ENCODE measurements at places on chromosomes 7 and 10.

GRCh38 chr10:113515601-113516000, 37.3 kb upstream of the HABP2 start:
- no peaks in the 10 kb centered on the region for H3K4me1 ChIP-seq
- no peaks in the 10 kb centered on the region for H3K36me3 ChIP-seq
- no peak overlapping the region for H3K27ac ChIP-seq
- no peak overlapping the region for H3K4me3 ChIP-seq
- DNase-seq = no peak

GRCh38 chr10:10816447-10816846, 201.2 kb upstream of the CELF2 start:
- no peak overlapping the region for H3K4me3 ChIP-seq
- no peaks in the 10 kb centered on the region for H3K27me3 ChIP-seq
- H3K27ac ChIP-seq = no peak overlapping the region
- no peaks in the 10 kb centered on the region for H3K36me3 ChIP-seq
- no peaks in the 10 kb centered on the region for H3K4me1 ChIP-seq

GRCh38 chr10:89659143-89660131, 14.4 kb upstream of the PANK1 start:
- H3K36me3 ChIP-seq = no peaks in the 10 kb centered on the region
- H3K27ac ChIP-seq = no peak overlapping the region
- no peak overlapping the region for H3K4me3 ChIP-seq
- DNase-seq = no peak
- H3K4me1 ChIP-seq = no peaks in the 10 kb centered on the region

DNA sequence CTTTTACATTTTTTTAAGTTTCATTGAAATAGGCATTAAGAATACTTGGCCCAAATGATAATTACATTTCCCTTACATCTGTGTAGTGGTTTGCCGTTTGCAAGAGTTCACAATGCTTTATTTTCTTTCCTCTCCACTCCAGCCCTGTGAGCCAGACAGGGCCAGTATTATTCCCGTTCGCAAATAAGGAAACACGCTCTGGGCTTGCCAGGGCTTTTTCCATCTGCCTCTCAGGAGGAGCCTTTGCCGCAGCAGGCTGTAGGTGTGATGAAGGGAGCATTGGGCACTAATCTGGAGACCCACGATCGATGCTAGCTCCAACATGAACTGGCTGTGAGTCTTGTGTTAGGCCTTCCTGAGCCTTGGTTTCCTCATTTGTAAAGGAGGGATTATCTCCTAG, 154.4 kb downstream of the GALNT17 start:
- no peaks in the 10 kb centered on the region for H3K4me1 ChIP-seq
- H3K27me3 ChIP-seq = no peaks in the 10 kb centered on the region
- DNase-seq = peak; percentile 35

- no peaks in the 10 kb centered on the region for H3K27me3 ChIP-seq
- H3K27ac ChIP-seq = no peak overlapping the region
- no peaks in the 10 kb centered on the region for H3K36me3 ChIP-seq
These were observed 56.0 kb upstream of the MACROH2A2 start for GRCh38 chr10:69996611-69997010.

DNA sequence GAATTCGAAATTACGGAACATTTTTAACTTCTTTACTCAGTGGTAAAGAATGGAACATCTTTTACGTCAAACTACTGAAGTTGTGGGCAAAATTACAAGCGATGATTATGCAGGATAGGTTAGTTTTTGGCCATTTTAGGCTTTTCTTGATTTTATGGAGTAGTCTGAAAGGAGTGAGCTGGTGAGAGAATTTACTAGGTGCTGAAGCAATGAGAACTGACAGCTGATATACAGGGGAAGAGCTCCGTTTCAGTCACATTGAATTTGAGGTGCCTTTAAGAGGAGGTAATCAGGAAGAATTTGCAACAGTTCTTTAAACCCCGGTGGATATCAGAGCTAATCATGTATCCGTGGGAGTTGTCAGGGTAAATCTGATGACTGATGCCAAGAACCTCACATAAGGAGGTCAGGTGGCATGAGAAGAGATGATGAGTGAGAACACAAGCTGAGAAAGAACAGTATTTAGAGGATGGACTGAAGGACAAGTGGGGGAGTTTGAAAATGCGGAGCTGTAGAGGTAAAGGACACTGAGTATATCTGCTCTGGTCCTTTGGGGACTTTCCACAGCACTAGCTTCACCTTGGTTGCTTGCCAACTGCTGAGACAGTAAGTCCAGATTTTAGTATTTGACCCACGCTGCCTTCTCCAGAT, 104.3 kb downstream of the AHR start:
- DNase-seq = no peak
- H3K36me3 ChIP-seq = no peaks in the 10 kb centered on the region
- H3K27me3 ChIP-seq = no peaks in the 10 kb centered on the region
- H3K4me1 ChIP-seq = no peaks in the 10 kb centered on the region
- H3K27ac ChIP-seq = no peak overlapping the region

DNA sequence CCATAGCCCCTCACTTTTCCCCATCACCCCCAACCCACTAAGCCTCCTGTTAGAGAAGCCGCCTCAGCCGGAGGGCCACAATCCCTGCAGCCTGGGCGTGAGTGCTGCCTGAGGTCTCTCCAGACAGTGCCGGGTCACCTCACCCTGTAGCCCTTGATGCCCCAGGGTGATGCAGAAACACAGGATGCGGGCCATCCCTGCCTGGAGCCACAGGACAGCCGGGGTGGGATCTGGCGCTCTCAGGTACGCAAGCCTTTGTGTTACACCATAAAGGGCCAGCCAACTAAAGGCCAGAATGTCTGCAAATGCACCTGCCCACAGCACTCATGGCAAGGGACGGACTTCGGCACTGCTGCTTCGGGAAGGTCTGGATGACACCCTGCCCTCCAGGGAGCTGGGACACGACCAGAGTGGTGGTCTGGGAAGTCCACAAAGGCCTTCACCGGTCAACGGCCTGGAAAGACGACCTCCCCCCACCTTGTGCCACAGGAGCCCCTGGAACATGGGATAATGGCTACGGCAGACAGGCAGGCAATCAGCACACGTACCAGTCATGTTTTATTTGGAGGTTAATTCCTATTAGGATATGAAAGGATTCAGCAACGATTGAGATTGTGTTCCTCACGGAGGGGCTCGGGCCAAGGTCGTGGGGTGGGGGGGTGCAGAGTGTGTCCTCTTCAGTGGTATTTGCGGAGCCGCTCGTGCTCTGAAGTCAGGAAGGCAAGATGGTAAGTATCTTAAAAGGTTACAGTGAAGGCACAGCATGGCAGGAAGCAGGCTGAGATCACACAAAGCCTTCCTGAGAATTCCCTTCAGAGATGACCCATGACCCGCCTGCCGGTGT, 8.1 kb downstream of the ATP5MF start:
- H3K27me3 ChIP-seq = no peaks in the 10 kb centered on the region
- H3K4me1 ChIP-seq = peaks cover 23% of the 10 kb centered on the region
- H3K4me3 ChIP-seq = no peak overlapping the region
- H3K36me3 ChIP-seq = peaks cover 93% of the 10 kb centered on the region

- peaks cover 27% of the 10 kb centered on the region for H3K4me1 ChIP-seq
- no peak for DNase-seq
- peak overlapping the region; percentile 74 for H3K27ac ChIP-seq
These were observed 2.2 kb upstream of the LOXL4 start for GRCh38 chr10:98270073-98270740.

- no peak overlapping the region for H3K4me3 ChIP-seq
- DNase-seq = no peak
- no peaks in the 10 kb centered on the region for H3K27me3 ChIP-seq
- no peaks in the 10 kb centered on the region for H3K4me1 ChIP-seq
- H3K36me3 ChIP-seq = no peaks in the 10 kb centered on the region
These were observed 61.9 kb downstream of the RGS10 start for GRCh38 chr10:119480667-119481066.

DNA sequence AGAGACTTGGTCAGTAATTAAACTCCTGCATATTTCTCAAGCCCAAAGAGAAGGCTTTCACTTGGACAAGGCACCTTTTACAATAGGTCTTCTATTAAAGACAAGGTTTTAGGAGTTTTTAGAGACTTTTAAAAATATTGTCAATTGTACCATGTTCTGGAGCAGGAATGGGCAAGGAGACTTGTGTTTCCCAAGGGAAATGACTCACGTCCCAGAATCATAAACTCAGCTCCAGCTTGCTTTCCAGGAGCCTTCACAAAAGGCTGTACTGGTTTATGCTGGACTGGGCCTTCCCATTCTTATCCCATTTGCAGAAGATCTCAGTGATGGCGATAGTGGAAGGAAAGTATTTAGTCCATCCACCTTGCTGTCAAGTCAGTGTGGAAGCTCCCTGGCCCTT, 7.8 kb upstream of the GLI3 start:
- DNase-seq = no peak
- H3K27ac ChIP-seq = no peak overlapping the region
- H3K4me3 ChIP-seq = no peak overlapping the region
- no peaks in the 10 kb centered on the region for H3K27me3 ChIP-seq

DNA sequence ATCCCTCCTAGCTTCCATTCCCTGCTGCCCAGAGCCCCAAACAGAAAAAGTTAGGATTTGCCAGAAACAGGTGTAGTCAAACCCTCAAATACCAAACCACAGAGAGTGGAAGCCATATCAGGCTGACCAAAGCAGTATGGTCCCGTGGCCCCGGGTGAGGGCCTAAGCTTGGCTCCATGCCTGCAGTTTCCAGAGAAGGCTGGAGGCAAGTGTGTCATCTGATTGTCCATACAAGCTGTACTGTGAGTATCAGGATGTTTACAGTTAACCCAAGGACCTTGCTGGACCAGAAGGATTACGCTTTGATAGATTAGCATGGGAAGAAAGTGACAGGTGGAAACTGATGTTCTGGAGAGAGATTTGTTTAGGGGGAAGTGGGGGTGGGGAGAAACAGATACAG, 96.3 kb downstream of the PRKAG2 start:
- H3K4me3 ChIP-seq = no peak overlapping the region
- peaks cover 12% of the 10 kb centered on the region for H3K4me1 ChIP-seq
- no peak overlapping the region for H3K27ac ChIP-seq
- no peaks in the 10 kb centered on the region for H3K36me3 ChIP-seq
- H3K27me3 ChIP-seq = no peaks in the 10 kb centered on the region
- no peak for DNase-seq

DNA sequence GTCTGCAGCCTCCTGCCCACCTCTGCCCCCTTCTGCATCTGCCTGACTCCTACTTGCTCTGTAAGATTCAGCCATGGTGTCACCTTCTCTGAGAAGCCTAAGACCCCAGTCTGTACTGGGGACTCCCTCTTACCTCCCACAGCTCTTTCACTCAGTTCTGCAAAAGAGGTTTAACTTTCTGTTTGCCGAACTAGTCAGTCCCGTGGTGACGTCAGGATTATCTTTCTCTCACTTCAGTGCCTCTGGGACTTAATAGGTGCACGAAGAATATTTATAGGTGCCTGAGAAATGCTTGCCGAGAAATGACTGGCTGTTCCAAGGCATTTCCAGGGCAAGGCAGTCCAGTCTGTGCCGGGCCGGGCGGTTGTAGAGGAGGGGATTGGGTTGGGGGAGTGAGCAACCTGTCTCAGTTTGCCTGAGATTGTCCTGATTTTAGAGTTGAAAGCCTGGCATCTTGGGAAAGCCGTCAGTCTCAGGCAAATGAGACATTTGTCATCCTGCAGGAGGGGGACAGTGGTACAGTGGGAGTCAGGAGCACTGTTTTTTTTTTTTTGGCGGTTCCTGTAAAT, 227.5 kb upstream of the NPVF start:
- H3K27me3 ChIP-seq = no peaks in the 10 kb centered on the region
- peaks cover 29% of the 10 kb centered on the region for H3K4me1 ChIP-seq
- H3K36me3 ChIP-seq = no peaks in the 10 kb centered on the region
- H3K27ac ChIP-seq = no peak overlapping the region
- no peak overlapping the region for H3K4me3 ChIP-seq

Measured in heart right ventricle (tissue), 16 donors.